Cortex of kidney (tissue), 1 donor: ENCODE measurements at places on chromosomes 12 and 14.

GRCh38 chr12:52798671-52799504 is 3.0 kb upstream of the KRT3 start:
- no peak for DNase-seq

DNA sequence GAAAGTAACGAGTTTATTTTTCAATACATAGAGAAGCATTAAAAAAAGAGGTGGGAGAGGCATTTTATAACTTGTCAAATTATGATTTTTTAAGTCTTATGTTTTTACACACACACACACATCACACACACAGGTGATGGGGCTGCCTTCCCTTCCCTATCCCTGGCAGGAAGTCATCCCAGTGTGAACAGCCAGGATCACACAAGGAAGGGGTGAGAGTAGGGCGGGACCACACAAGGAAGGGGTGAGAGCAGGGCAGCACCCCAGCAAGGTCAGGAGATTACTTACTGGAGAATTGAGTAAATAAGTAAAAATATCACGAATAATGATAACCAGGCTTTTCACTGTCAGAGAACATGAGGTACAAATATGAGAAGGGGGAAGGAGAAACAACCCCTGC is 372.6 kb downstream of the SEC23A start:
- no peak for DNase-seq

DNA sequence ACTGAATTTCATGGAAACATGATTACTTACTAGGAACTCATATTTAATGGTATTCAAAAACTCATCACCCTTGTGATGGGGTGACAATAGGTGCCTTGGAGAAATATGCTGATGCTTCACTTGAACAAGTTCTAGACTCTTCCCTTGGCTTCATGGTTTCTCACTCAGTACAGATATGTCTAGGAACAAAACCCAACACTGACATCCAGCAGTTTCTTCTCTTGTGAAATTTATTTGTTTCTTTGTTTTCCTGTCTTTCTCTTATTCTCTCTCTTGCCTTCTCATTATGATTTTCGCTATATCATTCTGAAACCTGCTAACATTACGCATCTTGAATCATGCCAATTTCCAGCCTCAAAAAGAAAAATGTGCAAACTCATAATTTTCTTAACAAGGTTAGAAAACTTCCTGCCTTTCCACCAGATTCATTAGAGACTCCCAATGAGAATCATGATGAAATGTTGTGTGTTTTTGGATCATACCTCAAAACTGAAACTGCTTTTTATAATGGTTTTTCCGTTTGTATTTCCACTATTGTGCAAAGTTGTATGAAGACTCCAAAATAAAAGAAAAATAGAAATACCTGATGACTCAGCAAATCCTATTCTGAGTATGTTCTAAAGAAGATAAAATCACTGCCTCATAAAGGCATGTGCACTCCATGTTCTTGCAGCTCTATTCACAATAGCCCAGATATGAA is 1021.5 kb downstream of the TMEM121 start:
- DNase-seq: no peak

DNA sequence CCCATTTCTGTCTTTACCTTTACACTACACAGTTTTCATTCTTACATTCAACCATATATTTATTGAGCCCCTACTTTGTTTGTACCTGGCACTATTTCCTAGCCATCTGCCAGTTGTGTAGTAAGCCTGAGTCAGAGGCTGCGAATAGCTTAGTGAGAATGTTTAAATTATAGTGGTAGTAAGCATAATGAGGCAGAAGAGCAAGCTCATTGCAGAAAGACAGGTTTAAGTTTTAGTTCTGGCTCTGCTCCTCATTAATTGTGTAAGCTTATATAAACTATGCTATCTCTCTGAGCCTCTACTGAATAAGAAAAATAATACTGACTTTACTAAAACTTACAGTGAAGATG is 123.5 kb downstream of the NAV3 start:
- no peak for DNase-seq

GRCh38 chr14:101706509-101707067 is 54.9 kb upstream of the PPP2R5C start:
- DNase-seq: no peak

GRCh38 chr12:68487721-68488309 is 122.9 kb upstream of the RAP1B start:
- DNase-seq: no peak

DNA sequence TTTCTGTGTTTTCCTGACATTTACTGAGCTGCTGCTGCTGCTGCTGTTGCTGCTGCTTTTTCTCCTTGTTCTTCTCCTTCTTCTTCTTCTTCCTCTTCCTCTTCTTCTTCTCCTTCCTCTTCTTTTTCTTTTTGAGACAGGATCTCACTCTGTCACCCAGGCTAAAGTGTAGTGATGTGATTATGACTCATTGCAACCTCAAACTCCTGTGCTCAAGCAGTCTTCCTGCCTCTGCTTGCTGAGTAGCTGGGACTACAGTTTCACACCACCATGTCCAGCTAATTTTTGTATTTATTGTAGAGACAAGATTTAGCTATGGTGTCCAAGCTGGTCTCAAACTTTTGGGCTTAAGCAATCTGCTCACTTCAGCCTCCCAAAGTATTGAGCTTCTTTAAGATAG is 95.8 kb downstream of the TMTC3 start:
- no peak for DNase-seq

- DNase-seq: no peak
Measured at GRCh38 chr12:107597695-107598410, 87.7 kb upstream of the PWP1 start.

GRCh38 chr12:58907391-58907790 is 12.9 kb downstream of the LRIG3 start:
- no peak for DNase-seq

DNA sequence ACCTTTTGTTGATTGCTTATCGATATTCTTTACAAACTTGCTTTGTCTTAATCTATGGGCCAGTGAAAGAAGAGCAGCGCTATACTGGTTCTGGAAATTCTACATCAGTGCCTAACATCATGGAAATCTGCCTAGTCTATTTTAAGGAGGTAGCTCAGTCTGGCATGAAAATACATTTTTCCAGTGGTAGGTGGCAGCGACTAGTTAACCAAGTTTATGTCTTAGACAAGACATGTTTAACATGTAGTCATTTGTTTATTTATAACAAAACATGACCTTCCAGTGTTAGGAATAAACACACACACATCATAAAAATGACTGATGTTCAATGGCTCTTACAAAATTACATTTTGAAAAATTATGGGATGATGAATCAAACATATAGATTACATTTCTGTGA is 336.0 kb upstream of the SOX5 start:
- no peak for DNase-seq

- DNase-seq: no peak
Measured at GRCh38 chr12:28603239-28603638, 413.0 kb downstream of the CCDC91 start.

DNA sequence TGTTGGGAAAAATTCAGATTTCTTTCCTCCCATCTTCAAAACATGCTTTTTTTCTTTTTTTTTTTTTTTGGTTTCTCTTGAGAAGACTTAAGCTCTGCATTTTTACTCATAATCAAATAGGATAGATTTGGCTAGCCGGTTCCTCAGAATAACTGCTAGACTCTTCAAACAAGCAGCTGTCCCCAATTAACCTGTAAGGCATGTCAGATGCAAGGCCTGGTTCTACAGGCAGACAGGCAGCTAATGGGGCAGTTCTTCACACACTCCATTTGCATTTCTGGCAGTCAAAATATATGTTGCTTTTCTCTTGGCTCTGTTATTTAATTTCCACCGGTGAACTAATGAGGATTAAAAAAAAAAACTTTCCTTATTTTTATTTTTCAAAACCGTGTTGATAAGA is 228.0 kb upstream of the ATP2B1 start:
- no peak for DNase-seq

GRCh38 chr12:49961993-49962764 is 507 bp downstream of the AQP5 start:
- DNase-seq: no peak

DNA sequence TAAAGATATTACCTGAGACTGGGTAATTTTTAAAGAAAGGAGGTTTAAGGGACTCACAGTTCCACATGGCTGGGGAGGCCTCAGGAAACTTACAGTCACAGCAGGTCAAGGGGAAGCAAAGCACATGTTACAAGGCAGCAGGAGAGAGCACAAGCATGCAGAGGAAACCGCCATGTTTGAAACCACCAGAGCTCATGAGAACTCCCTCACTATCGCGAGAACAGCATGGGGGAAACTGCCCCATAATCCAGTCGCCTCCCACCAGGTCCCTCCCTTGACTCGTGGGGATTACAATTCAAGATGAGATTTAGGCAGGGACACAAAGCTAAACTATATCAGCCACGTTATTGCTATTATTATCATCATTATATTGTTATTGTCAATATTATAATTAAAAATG is 138.7 kb downstream of the RIMBP2 start:
- no peak for DNase-seq

- no peak for DNase-seq
Measured at GRCh38 chr12:109873653-109874052, 6.7 kb downstream of the GLTP start.

- DNase-seq: no peak
Measured at GRCh38 chr14:73751157-73751691, 37.0 kb upstream of the PNMA1 start.

DNA sequence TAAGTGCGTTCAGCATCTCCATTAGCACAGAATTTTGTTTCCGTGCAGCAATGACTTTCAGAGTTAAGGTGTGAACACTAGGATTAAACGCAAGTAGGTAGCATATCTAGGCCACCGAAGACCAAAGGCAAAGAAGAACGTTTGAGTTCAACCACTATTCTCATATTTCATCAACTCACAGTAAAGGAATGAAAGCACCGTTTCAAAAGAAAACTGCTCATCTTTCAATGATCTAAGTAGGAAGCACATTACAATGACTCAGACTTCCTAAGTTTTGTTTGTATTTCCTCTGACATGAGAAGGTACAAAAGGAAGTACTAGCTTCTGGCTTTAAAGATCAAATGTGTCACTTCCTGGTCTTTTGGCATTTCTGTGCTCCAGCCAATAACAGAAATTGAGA is 57.6 kb downstream of the ACADS start:
- DNase-seq: no peak
